Right forelimb (tissue), 1 donor: ENCODE measurements at places on chromosomes 1 and 21.

DNA sequence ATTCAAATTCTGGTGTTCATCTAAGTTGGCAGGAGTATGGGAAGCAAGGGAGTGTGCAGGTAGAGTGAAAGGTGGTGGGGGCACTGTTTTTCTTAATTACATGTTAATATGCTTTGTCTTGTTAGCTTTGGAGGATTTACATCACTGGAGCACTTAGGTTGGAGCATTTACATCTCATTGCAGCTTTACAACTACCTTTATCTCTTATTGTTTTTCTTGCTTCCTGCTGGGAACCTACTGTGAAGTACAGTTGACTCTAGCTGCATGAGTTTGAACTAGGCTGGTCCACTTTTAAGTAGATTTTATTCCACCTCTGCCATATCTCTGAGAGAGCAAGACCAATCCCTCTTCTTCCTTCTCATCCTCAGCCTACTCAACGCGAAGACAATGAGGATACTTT, 554.8 kb upstream of the B3GALT2 start:
- no peak for DNase-seq

DNA sequence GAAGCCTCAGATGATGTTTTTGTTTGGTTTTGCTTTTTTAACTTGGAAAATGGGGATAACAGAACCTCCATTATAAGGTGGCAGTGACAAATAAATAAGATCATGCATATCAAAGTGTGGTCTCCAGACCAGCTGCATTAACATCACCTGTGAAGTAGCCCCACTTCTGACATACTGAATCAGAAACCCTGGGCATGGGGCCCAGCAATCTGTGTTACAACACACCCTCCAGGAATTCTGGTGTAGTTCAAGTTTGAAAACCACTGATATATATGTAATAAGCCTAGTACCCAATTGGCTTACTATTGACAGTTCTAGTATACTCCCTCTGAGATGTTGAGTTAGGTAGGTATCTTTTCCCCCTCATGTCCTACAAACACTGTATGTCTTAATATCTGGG, 24.1 kb upstream of the RNF19B start:
- DNase-seq = no peak

GRCh38 chr1:47469390-47469759, 31.5 kb downstream of the FOXD2 start:
- DNase-seq = no peak

DNA sequence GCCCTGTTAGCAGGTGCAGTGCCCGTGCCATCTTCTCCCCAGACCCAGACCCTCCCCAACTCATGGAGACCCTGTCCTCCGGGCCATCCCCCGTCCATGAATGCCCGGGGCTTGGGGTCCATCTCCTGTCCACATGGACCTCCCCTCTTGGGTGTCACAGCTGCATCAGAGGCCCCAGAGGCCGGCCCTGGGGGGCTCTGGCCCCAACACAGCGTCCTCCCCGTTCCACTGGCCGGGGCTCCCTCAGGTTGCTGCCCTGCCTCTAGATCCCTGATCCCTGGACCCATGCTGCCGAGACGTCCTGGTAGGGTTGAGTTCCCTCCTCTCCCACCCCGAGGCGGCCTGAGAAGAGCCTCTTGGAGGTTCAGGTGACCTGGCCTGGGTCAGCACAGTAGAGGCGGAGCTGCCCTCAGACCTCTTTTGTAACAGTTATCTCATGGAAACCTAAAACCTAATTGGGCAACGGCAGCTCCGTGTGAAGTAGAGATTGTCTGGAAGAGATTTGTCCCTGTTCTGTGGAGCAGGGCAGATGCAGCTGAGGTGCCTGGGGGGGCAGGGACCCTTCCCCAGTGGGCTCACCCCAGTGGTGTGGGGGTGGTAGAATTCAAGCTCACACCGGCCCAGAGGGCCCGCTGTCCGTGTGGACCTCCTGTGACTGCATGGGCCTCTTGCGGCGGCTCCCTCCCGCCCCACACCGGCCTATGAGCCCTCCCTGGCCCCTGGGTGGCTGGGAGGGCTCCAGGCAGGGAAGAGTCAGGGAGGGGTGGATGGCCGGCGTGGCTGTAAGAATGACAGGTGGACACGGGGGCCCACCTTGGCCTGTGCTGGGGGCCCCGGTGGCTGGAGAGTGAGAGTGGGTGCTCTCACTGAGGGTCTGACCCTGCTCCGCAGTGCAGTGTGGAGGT, 56.1 kb downstream of the SKI start:
- no peak for DNase-seq

DNA sequence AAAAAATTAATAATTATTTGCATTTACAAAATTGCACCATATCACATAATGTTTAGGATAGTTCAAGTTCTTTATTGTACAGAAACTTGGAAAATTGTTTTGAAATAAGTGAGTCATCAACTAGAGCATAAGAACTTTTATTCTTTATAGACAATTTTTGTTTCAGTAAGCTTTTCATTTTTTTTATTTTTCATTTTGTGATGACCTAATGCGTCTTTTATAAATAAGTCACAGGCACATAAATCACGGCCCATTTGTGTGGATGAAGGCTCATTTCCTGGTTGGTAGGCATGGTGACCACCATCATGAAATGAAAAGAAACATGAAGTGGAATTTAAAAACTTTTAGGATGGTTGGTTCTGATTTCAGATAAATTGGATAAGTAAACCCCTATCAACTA, 39.3 kb downstream of the SPAG17 start:
- DNase-seq = no peak

GRCh38 chr1:4319496-4319895, 334.9 kb upstream of the AJAP1 start:
- no peak for DNase-seq

DNA sequence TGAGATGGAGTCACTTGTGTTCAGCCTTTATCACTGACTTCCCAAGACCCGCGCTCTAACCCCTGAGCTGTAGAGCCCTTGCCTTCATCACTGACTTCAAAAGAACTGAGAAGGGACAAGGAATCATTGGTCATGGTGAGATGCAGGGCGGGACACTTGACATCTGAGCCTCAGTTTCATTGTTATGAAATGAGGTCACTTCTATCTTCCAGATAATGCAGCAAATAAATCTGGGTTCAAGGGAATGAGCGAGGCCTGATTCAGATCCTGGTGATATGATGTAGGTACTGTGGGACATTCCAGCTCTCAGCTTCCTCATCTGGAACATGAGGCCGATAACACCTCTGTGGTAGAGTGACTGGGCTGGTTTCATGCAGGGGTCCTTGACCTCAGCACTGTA, 13.8 kb downstream of the KAZN start:
- DNase-seq = no peak

DNA sequence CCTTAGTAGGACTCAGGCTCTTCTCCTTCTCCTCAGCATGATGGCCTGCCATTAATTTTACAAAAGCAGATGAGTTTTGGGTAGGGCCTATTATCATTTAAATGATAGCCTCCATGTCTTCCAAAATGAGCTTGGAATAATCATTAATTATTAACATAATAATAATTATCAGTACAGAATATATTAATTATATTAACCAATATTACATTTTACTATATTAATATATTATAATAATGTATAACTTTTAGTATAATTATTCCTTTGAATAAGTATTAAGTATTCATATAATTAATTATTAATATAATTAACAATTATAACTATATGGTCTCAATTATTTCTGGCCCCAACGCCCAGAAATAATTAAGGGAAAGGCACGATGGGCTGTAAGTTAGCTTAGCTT, 318.6 kb upstream of the ADGRL4 start:
- DNase-seq = no peak

DNA sequence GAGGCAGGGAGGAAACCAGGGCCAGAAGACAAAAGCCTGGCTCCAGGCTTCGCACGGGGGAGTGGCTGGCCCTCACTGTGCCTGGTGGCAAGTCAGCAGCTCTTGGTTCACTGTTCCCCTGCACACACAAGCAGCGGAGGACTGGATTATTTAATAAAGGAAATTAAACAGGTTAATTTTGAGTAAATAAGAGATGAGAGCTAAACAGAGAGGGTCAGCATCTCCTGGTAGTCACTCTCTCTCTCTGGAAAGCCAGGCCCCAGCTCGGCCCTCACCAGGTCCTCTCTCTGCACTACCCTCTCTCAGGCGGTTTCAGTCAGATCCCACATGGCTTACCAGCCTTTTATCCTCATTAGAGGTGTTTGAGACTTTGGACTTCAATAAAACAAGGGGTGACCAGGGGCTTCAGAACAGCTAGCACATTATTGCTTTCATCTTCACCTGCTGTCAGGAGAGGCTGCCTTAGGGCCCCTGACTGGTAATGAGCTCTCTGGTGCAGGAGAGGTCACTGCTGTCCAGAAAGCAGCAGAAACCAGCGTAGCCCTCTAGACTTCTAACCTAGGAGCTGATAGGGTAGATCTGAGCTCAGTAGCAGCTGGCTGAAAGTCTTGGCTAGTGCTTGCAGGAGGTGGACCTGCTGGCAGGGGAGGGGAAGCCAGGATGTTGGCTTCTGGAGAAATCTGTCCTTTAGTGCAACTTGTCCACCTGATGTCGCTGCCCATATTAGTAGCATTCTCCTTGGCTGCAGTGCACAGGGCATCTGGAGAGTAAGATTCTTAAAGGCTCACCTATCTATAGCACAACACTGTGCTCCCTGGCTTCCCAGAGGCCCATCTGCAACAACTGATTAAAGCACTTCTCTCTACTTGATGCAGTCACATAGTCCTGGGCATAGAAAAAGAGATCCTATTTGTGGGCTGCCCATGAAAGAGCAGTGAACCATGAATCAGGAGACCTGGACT, 45.9 kb downstream of the SYT6 start:
- no peak for DNase-seq

- DNase-seq = no peak
Measured at GRCh38 chr1:185598332-185598731, 135.9 kb upstream of the HMCN1 start.

- no peak for DNase-seq
Measured at GRCh38 chr1:181250038-181250437, 161.5 kb downstream of the IER5 start.

DNA sequence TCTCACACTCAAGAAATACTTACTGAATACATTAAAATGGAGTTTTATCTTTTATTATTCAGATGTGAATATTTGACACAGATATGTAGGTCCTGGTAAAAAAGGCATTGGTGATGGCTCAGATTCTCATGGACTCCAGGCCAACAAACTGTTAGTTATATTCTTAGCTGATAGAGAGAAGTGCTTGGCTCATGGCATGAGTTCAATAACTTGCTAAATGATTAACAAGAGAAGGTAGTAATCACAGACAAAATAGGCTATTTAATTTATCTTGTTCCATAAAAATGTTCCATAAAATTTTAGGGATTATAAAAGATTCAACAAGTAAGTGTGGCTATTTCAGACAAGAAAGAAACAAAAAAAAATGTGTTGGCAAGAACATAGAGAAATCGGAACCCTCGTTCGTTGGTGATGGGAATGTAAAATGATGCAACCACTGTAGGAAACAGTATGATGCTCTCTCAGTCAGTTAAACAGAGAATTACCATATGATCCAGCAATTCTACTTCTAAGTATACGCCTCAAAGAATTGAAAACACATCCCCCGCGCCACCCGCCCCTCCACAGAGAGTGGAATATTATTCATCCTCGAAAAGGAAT, 737.8 kb upstream of the ADAMTS5 start:
- no peak for DNase-seq

DNA sequence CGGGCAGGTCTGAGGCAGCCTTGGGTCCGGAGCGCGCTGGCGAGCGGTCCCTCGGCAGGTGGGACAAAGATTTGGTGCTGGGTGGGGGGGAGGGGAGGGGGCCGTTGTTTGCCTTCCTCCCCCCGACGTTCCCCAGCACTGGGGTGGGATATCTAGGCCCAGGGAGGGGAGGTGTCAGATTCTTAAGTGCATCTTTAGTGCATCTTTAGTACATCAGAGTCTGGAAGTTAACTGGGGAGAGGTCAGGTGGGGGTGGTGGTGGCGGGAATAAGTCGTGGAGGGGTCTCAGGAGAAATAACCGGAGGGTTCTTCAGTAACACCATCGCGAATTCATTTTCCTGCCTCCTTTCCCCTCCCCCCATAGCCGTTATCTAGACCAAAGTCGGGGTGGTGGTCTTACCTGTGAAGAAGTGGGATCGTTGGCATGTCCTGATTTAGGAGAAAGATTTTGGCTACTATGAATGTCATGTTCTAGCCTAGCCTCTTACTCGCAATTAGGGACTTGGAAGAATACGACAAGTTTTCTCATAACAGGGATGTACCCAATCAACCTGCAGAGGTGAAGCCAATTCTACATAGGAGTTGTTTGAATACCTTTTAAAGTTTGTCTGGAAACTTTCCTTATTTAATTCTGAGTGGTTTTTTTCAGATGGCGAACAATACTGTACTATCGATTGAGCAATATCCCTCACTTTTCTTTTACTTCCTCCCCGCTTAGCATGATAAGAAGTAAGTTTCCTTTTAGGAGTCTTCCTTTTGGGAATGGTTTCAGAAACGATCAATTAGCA, 886 bp downstream of the ZMYM4 start:
- peak; percentile 50 for DNase-seq

- DNase-seq = no peak
Measured at GRCh38 chr1:61131716-61132115, 49.4 kb downstream of the NFIA start.

- DNase-seq = no peak
Measured at GRCh38 chr1:59695252-59695651, 119.5 kb upstream of the HOOK1 start.

DNA sequence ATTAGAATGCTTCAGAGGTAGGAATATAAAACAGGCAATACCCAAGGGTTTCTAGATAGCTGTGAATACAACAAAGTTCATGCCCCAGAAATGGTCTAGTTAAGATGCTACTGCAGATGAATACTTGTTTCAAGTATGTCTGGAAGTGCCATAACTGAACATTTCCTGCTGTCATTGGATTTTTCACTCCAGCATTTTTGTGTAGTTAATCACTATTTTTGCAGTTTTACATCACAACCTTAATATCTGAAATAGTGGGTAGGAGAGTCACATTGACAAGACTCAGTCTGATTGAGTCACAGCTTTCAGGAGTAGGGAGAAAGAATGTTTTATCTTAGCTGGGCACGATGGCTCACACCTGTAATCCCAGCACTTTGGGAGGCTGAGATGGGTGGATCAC, 126.4 kb upstream of the C1orf21 start:
- no peak for DNase-seq

DNA sequence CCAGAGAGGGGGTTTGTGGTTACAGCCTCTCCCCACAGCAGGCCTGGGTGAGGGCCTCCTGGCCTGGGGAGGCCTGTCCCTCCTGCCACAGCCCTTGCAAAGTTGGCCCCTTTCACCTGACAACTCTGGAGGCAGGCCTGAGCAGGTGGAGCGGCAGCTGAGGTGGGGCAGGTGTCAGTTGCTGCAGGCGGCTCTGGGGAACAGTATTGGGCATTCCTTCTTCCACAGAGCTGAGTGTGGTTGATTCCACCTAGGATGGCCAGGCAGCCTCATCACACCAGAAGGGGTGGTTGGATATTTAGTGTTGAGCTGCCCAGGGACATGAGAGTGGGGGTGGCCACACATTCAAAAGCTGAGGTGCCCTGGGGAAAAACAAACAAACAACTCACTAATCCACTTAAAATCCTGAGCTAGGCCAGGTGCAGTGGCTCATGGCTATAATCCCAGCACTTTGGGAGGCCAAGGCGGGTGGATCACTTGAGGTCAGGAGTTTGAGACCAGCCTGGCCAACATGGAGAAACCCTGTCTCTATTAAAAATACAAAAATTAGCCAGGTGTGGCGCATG, 31.1 kb downstream of the PIGP start:
- DNase-seq = no peak
